ENCODE measurements at places on chromosomes 3 and 15.

- DNase-seq: peak; percentile 51
These were observed 19.1 kb upstream of the LIMD1 start for GRCh38 chr3:45575386-45575923.

DNA sequence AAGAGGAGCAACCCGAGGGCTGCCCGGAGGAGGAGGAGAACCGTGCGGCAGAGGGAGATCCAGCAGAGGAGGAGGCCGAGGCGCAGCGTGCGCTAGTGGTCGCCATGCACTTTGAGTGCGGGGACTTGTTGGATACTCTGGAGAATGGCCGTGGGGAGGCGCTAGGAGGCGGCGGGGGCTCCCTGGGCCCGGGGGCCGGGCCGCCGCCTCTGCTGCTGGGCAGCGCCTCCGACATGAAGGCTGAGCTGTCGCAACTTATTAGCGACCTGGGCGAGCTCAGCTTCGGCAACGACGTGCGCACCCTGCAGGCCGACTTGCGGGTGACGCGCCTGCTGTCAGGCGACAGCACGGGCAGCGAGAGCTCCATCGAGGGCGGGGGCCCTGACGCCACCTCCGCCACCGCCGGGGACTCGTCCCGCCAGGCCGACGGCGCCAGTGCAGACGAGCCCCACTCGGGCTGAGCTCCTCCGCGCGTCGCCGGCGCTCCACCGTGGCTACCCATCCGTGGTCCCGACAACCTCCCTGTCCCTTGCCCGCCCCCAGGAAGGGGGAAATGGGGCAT lies 2.0 kb downstream of the FAM43A start:
- DNase-seq: peak; percentile 85

- peak; percentile 75 for DNase-seq
These were observed 62.2 kb upstream of the AKAP13 start for GRCh38 chr15:85318048-85318731.

- DNase-seq: no peak
These were observed 70.4 kb downstream of the UMPS start for GRCh38 chr3:124800511-124801258.

DNA sequence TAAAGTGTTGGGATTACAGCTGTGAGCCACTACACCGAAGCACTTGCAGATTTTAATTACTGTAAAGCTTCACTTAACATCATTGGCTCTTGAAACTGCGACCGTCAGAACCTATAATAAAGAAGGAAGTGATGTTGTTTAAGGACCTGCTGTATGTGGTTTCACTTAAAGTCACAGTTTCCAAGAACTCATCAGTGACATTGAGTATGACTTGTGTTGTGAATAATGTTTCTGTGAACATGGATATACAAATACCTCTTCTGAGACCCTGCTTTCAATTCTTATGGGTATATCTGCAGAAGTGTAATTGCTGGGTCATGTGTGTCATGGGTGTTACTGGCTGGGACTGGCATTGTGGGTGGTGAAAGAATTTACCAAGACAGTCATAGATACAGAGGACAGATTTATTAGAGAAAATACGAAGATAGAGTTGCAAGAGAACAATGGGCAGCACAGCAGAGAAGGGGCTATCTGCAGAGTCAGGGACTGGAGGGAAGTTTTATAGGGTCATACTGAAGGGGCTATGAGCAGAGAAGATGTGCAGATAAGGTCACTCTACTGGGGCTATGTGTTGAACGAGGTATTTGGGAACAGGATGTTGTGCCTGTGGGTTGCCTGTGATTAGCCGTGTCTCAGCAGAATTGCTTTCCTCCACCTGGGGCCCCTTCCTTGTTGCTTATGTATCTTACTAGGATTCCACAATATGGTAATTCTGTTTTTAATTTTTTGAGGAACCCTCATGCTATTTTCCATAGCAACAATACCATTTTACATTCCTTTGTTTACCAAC lies 4.5 kb downstream of the NDUFB5 start:
- no peak for DNase-seq

DNA sequence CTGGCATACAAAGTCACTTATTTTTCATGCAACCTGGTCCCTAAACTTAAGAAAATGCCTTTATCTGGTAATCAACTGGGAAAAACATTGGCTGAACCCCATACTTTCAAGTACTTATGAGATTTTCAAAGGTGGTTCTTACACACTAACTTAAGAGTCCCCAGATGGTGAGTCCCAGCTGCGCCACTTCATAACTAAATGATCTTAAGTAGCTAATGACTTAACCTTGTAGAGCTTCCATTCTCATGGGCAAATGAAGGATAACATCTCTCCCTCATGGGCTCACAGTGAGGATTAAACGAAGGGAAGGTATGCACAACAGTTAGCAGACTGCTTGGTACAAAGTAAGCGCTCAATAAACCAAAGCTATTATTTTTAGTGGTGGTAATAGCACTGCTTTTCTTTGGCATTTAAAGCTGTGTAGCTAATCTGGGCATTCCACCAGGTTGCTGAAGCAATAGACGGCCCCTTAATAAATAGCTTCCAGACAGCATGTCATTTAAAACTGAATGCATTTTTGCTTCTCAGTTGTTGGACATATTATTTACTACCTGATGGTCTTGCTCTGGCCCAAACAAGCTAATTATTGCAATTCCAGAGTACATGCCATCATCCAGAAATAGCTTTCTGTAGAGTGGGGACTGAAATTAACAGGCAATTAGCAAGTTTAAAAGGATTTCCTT lies 55.4 kb downstream of the LIPC start:
- DNase-seq: no peak

DNA sequence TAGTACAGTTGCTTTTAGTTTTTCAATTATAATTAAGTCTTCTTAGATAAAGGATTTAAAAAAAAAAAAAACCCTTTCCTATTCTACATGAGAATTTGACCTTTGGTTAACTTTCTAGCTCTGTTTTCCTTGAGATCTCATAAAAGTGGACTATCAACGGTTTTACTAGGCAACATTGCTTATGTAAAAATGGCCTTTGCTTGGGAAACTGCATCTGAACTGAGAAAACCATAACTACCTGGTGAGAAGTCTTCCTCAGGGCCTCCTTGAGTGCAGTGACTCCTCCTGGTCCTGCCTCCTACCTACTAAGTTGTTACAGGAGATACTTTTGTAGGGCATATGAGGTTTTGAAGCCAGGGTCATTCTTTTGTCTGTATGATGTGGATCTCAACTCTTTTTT lies 42.1 kb upstream of the ACVR2B start:
- DNase-seq: no peak

DNA sequence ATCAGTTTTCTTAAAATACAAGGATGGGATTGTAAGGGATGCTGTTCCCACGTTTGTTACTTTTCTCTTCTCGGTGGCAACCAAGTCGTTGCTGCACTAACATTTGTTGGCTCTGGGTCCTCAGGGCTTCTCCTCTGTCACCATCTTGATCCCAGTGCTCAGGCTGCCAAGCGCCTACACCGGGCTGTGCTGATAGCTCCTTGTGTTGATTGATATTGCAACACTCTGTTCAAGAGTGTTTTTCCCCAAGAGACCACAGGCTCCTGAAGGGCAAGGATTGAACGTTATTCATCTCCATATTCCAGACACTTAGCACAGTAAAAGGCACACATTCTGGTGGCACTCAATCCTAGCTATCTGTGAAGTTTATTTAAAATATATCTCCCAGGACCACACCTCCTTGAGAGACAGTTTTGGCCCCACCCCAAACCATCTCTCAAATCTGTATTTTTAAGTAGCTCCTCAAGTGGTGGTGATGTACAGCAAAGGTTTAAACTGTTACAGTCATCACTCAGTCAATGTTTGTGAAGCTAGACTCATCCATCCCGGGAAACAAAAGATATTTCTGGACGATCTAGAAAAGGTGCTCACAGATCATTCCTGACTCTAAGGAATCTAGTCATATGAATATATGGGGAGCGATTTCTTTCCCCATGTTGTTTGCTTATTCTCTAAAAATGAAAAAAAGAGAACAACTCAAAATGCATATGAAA lies 38.5 kb upstream of the FOXP1 start:
- DNase-seq: no peak

DNA sequence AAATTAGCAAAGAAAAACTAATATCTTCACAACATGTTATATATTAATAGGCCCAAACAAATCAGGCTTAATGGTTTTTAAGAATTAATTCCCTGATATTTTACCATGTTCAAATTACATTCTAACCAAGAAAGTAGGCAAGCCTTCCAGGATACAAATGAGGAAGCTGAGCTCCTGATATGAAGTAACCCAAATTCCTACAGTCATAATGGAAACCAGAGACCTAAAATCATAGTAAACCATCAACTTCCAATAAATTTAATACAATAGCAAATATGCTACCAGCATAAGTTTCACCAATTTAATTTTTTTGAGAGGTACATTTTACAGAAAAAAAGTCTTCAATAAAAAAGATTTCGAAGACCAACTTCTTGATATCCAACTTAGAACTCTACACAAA lies 3.8 kb downstream of the DCBLD2 start:
- DNase-seq: no peak

DNA sequence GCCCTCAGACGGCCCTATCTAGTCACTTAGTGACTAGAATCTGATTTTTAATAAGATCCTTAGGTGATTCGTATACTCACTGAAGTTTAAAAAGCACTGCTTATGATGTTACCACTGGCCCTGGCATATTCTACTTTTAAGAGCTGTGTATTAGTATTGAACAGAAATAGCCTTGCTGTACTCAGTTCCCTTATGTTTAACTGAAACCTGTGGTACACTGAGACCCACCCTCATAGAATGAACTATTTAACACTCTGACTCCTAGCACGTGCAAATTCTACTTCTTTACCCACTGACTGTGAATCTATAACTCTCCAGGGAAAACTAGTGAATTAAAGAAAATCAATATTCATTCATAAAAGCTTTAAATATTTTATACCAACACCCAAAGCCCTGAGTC lies 108.9 kb downstream of the CCNL1 start:
- no peak for DNase-seq

GRCh38 chr15:61195116-61196002 lies 33.7 kb downstream of the RORA start:
- DNase-seq: peak; percentile 16

DNA sequence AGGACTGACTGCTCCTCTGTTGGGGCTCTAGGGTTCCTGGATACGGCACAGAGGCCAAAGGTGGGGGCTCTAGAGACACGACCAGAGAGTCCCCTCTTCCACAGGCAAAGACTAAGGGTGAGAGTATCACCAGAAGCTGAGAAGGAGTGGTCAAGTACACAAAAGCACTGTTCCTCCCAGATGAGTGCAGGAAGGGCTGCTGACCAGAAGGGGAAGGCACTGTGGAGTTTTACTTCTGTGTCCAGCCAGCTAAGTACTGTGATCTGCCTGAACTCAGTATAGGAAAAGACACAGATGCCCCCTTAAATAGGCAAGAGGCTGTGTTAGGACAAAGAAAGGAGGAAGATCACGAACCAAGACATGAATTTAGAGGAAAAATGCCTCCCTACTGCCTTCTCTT lies 11.7 kb downstream of the MRPS11 start:
- no peak for DNase-seq

- no peak for DNase-seq
These were observed 139.3 kb downstream of the ADAMTS17 start for GRCh38 chr15:100202309-100202960.

DNA sequence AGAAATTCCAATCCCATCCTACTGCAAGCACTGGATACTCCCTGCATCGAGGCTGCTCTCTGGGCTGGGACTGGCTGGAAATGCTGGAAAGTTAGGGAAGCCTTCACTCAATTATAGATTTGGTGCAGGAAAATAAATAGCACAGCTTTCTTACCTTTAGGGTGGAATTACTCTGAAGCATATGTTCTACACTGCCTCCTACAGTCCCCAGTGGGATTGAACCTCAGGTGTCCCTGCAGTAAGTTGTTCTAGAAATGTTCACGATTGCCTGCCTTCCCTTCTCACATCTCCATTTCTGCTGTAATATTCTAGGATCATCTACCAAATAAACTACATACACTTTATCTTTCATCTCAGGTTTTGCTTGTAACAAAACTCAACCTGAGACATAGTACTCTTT lies 536.7 kb upstream of the LMCD1 start:
- DNase-seq: no peak

- no peak for DNase-seq
These were observed 6.4 kb downstream of the IQCF1 start for GRCh38 chr3:51896607-51897305.

DNA sequence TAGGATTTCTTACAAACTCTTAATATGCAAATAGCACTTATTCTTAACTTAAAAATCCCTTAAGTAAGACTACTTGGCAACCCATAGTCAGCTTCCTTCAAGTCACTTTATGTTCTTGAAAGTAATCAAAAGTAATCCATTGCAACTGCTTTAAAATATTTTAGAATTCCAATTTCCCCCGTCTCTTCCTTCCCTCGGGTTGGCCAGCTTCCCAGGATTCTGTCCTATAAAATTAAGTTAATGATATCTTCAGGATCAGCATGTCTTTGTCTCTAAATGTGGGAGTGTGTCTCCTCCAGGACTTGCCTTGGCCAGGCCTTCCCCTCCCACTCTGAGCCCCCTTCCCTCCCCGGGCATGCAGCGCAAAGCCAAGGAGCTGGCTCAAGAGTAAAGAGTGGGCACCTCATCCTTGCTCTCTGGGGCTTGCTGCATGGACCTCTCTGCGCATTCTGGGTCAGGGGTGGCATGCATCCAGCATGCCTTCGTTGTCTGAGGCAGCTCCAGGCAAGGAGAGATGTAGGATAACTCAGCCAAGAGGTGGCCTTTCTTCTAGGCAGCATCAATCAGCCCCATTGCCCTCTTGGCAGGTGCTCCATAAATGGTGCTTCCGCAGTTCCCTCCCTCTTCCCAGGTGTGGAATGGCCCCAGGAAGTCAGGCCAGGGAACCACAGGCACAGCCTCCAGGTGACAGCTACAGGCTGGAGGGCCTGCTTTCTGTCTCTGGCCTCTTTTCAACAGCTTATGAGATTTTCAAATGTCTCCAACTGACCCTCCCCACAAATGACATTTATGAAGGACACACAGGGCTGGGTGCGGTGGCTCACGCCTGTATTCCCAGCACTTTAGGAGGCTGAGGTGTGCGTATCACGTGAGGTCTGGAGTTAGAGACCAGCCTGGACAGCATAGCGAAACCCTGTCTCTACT lies 108.7 kb upstream of the ALDH1A3 start:
- peak; percentile 89 for DNase-seq

- DNase-seq: no peak
These were observed 33.8 kb downstream of the PDCD10 start for GRCh38 chr3:167700926-167701325.

DNA sequence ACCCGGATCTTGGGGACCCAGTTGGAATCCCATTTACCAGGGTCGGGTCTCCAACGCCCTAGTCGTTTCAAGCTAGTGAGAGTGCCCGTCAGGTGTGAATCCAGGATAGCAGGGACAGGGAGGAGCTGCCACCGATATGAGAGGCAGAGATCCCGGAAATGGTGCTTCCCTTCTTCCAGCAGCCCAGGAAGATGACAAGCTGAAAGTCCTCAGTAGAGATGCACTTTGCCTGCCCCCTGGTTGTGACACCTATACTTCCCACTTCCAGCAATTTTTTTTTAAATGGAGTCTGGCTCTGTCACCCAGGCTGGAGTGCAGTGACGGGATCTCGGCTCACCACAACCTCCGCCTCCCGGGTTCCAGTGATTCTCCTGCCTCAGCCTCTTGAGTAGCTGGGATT lies 503.0 kb downstream of the NTRK3 start:
- DNase-seq: no peak

DNA sequence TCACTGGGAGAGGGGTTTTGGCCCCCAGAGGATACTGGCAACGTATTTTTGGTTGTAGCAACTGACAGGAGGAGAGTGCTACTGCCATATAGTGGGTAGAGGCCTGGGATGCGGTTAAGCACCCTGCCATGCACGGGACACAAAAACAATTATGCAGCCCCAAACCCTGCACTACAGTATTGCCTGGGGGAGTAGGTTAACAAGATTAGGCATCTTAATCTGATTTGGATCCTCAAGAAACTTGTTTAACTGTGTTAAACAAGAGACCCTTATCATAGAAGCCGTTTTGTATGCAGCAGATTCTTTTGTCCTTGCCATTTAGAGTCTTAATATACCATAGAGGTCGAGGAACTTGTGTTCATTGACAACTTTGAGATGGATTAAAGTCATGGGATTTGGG lies 3.4 kb downstream of the PHLDB2 start:
- no peak for DNase-seq
